Urinary bladder (tissue), 4 donors: ENCODE measurements at places on chromosomes 7 and 10. TPM values are rescaled to one million over a fixed set of nuclear protein-coding genes. Genes with fewer than 3 reads are reported as not detected.

The GPR37 gene
- polyA plus RNA-seq = 4.8 TPM

The THSD7A gene
- polyA plus RNA-seq = 4.5 TPM

The CLRN3 gene
- not detected for polyA plus RNA-seq

The KEL gene
- 0.18 TPM for polyA plus RNA-seq

The HOXA9 gene
- 20.5 TPM for polyA plus RNA-seq
